ENCODE measurements at places on chromosomes 11 and 22.

DNA sequence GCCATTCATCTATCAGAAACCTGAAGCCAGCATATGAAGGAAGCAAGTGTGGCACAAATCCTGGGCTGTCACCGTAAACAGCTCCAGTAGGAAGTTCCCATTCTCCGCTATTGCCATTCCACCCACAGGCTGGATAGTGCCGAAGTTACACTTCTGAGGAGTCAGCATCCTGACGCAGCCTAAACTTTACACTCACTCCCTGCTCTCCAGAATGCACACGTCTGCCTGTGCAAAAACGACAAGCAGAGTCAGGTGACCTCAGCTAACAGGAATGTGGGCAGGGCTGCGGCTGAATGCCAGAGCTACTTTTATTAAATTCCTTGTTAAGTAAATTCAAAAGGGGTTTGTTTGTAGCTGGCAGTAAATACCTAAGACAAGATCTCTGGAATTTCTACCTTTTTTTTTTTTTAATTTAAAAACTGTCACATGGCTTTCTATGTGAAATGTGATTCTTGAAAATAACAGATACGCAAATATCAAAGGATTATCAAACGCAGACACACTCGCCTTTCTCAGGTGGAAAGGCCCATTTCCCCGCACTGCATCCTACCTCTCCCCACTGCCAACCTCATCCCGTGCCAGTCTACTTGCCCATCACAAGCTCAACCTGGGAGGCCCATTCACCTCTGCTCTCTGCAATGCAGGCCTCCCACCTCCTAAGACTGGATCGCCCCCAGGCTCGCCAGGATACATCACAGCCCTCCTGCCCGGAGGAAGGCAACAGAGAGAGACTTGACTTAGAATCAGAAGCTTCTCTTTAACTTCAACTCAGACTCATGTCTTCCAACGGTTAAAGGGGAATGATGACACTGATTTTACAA is 33.5 kb downstream of the NFRKB start:
- DNase-seq, result no peak

- DNase-seq, result peak; percentile 65
These were observed 96.5 kb upstream of the FGF3 start for GRCh38 chr11:69915501-69916250.

DNA sequence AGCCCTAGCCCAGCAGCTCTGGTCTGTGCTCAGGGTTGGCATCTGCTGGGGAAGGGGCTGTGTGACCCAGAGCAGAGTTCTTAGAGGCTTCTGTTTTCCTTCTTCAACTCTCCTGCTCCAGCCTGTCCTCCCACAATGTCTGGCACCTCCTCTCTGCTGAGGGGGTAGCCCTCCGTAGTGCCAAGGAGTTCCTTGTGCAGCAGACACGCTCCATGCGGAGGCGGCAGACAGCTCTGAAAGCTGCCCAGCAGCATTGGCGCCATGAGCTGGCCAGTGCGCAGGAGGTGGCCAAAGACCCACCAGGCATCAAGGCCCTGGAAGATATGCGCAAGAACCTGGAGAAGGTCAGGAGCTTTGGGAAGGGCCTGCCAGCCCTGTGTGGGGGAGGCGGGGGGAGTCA is 69.3 kb downstream of the CEP164 start:
- no peak for DNase-seq

DNA sequence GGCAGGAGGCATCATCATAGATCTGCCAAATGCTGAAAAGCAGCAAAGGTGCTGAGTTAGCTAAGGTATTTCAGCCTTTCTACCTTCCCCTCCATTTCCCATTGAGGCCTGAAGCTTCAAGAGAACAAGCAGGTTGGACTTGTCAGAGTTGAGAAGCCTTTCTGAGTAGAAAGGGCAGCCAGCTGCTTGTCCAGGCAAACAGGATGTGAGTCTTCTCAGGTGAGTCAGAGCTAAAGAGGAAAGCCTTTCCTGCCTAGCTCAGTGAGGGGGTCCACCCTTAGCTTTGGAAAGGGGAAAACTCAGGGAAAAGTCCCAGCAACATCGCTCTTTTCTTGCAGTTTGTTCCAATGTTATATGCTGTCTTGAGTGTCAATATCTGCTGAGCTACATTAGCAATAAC is 13.2 kb upstream of the MPZL2 start:
- DNase-seq, result no peak

- no peak for DNase-seq
These were observed 366.0 kb upstream of the PDGFD start for GRCh38 chr11:104529906-104530305.

- DNase-seq, result no peak
These were observed 2.4 kb upstream of the FGF3 start for GRCh38 chr11:69821511-69822040.

GRCh38 chr11:120153221-120153620 is 15.3 kb upstream of the TRIM29 start:
- no peak for DNase-seq

- no peak for DNase-seq
These were observed 48.5 kb downstream of the PACSIN2 start for GRCh38 chr22:42966497-42966896.
